ENCODE measurements at places on chromosomes 12 and 14.

- peak; percentile 16 for DNase-seq
These were observed 60.2 kb downstream of the PLXNC1 start for GRCh38 chr12:94208622-94208966.

GRCh38 chr12:91272461-91273063, 89.9 kb upstream of the DCN start:
- no peak for DNase-seq

- no peak for DNase-seq
These were observed 2.2 kb downstream of the NCKAP5L start for GRCh38 chr12:49825971-49826421.

GRCh38 chr12:47739979-47740378, 14.7 kb upstream of the ENDOU start:
- no peak for DNase-seq

GRCh38 chr14:31945074-31945613, 132.0 kb upstream of the ARHGAP5 start:
- no peak for DNase-seq

DNA sequence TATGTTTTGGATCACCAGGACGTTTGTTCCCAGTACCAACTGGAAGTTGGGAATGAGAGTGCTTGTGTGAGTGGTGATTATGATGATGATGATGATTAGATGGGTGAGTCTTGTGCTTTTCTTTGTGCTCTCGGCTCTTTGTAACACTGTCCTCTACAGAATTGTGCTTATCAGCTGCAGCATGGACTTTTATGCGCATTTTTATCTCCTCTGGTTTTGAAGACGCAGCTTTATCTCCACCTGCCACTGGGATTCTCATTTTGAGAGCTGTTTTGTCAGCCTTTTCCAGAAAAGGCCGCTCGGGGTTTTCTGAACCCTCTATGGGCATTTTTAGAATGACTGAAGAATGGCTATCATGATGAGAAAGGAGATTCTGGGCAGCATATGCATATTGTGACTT, 11.5 kb upstream of the KANSL2 start:
- DNase-seq: no peak

DNA sequence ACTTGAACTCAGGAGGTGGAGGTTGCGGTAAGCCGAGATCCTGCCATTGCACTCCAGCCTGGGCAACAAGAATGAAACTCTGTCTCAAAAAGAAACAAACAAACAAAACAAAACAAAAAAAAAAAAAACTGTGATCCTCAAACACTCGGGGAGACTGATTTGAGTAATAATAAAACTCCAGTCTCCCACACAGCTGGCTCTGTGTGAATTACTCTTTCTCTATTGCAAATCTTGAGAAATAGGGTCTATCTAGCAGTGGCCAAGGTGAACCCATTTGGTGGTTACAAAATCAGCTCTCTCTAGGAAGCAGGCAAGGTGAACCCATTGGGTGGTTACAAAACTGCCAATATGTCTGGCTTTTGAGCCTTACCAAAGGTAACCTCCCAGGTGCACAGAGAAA, 6.0 kb upstream of the ACOT6 start:
- DNase-seq: no peak

DNA sequence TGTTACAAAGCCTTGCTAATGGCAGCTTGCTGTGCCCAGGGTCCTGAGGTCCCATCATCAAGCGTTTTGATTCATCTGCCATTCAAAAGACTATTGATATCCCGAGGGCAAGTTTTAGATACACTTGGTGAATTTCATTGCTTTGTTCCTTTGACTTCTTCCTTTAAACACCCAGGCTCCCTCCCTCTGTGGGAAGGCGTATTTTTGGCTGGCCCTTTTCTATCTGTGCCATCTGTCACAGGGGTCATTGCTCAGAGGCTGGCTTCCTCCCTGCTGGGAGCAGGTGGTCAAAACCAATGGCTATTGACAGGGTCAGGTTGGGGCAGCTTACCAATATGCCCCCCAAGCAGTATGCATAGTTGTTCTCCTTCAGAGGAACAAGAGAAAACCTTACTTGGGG, 40.0 kb downstream of the SCN8A start:
- no peak for DNase-seq

GRCh38 chr12:111748151-111748672, 18.5 kb upstream of the ALDH2 start:
- no peak for DNase-seq

DNA sequence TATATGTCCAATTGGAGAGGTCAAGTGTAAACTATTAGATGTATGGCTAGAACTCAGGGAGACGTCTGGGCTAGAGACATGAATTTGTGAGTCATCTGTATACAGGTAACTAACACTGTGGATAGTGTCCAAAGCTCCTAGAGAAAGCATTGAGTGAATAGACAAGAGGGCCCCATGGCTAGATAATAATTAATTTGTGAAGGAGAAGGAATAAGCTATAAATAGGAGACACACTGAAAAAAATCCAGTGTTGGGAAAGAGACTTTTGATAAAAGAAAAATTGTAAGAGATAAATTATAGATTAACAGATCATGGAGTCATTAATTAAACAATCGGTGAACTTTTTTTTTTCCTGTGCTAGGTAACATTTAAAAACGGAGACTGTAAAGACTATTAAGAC, 326.6 kb upstream of the PRICKLE1 start:
- no peak for DNase-seq

DNA sequence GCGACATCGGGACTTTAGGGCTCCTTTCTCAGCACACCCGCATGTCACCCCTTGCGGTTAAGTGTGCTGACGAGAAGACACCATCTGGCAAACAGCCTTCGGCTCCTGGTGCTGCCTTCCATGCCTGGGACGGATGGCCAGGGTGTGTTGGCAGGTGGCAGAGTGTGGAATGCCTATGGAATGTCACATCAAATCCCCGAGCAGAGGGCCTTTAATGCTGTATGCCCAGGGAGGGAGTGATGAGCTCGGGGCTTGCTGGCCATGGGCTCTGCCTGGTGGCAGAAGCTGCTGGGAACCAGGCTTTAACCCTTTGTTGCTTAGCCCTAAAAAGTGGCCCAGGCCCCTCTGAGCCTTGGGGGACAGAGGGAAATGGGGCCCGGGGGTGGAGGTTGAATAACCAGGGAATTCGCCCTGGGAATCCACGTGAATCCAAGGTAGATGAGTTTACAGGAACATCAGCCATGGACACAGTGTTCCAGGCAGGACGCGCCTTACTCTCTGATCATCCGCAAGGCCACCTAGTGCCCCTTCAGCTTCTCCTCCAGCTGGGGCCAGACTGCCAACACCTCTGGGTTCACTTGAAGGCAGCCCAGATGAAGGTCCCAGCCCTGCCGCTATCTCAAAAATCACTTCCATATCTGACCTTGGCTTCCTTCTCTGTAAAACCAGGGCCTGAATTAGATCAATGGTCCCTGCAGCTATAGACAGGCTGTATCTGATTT, 17.4 kb downstream of the FAM181A start:
- DNase-seq: no peak

DNA sequence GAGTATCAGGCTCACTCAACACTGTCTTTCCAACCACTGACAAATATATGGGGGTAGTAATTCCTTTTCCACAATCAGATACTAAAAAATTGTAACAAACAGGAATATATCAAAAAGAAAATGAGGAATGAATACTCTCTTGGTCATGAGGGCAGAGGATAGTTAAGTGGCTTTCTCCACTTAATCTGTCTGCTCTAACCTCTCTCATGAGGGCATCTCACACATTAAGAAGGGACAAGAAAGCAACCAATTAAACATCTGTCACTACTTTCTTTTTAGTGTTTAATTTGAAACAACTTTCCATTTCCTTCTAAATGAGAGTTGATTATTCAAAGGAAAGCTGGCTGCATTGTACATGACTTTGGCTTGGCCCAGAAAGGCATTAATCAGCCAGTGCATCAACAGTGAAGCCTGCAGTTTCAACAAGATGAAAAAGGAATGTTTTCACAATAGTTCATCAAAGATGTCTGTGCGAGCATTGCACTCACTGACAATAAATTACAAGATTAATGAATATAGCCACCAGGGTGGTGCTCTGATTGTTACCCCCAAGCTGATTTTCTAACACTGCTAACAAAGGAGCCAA, 142.0 kb downstream of the SEC23A start:
- no peak for DNase-seq

- no peak for DNase-seq
These were observed 503.5 kb downstream of the LRFN5 start for GRCh38 chr14:42110167-42110566.

DNA sequence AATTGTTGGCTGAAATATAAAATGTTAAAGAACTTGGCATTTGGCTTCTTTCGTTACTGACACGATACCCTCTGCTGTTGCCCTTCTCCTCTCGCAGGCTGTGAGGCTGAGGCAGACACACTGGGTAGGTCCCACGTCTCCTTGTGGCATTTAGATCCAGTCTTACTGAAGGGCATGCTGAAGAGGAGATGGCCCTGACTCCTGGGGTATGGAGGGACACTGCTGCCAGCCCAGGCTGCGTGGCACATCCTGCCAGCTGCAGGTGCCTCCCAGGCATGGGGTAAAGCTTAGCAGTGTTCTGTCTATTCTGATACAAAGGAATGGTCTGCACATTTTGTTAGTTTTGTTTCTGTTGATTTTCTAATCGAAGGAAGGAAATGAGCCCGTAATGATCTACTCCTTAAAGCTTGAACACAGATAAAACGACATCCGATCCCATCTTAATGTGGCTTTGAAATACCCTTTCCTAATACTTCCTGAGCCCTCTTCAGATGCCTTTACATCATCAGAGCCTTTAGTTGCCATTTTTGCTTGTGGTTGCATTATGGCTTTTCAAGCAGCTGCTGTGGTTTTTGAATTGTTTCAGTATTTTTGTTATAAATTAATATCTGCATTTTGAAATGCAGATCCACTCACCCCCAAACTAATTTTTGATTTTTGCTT, 61.1 kb downstream of the WDR20 start:
- DNase-seq: no peak

- no peak for DNase-seq
These were observed 55.0 kb downstream of the RIMBP2 start for GRCh38 chr12:130661059-130661458.

- no peak for DNase-seq
These were observed 100.1 kb downstream of the SINHCAF start for GRCh38 chr12:31225656-31226535.

GRCh38 chr12:52090291-52090690, 10.8 kb downstream of the SMIM41 start:
- DNase-seq: no peak

- no peak for DNase-seq
These were observed 22.7 kb downstream of the POLE start for GRCh38 chr12:132664206-132665148.

- no peak for DNase-seq
These were observed 19.3 kb upstream of the NCOR2 start for GRCh38 chr12:124586756-124587155.

DNA sequence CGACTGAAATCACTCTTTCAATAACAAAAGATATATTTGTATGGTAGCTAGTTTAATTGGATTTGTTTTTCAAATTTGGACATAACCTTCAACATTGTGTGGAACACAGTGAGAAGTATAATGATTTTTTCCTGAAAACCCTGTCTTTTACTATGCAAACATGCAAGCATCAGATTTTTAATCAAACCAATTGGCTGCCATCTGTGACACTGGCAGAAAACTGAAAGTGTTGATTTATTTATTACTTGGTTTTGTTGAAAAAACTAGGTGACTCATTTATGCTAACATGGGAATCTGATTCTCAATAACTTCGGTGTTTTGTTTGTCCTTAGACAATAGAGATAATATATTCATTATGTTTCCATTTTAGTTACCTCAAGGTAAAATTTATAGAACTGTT, 82.0 kb downstream of the NTS start:
- DNase-seq: no peak

DNA sequence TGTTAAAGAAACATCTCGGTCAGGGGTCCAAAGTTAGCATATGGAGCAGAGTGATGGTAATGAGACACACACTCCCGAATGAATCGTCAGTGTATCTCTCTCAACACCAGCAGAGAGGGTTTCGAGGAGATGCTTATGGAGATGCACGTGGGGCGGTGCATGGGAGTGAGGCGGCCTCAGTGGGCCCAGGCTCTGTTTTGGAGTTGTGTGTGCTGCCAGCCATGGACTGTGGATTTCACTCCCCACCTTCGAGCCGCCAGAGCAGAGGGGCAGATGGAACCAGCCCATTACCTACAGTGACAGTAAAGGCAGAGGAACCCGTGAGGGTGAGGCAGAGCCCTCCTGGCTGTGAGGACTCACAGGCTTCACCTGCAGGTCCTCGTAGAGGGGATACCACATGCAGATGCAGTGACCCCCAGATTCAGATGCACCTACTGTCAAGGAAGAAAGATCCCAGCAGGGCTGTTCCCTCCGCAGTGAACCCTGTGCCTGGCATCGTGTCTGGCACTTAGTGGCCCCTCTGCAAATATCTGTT, 68.2 kb downstream of the WDR20 start:
- no peak for DNase-seq

DNA sequence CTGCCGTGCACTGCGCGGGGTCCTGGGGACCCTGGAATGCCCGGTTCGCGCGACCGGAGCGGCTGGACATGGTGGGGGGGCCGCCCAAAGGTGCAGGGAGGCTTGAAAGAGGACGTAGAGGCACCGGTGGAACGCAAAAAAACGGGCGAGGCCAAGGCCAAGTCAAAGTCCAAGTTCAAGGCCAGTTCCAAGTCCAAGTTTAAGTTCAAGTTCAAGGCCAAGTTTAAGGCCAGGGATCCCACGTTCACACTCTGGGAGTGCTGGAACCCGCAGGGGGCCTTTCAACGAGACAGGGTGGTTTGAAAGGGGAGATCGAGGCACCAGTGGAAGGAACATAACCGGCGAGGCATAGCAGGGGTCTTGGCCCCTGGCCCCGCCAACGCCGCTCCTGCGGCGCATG, 317.6 kb downstream of the ALG10 start:
- no peak for DNase-seq

DNA sequence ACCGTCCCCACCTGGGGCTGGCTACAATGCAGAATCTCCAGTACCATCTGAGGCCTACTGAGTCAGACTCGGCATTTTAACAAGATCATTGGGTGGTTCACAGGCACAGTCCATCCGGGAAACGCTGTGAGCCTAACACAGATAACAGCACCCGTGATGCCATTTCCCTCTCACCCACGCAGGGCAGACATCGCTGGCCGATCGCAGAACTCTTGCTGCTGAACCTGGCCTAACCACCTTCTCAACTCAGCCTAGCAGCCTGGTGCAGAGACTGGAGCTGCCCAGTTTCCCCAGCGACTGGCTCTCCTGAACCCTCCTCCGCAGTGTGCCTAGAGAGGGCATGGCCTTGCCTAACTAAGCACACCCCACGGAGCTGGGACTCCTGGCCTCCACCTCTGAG, 83.3 kb downstream of the NCOR2 start:
- no peak for DNase-seq

GRCh38 chr14:64388533-64389285, 556 bp downstream of the MTHFD1 start:
- DNase-seq: peak; percentile 21

GRCh38 chr12:53481939-53482586, 17.2 kb downstream of the MAP3K12 start:
- no peak for DNase-seq

- DNase-seq: no peak
These were observed 48.2 kb upstream of the MANSC4 start for GRCh38 chr12:27828196-27828595.

- DNase-seq: no peak
These were observed 140.8 kb upstream of the NEDD1 start for GRCh38 chr12:96766232-96766631.

GRCh38 chr14:53979747-53980642, 23.4 kb upstream of the BMP4 start:
- DNase-seq: no peak

Measured in activated CD4-positive, alpha-beta T cell treated with anti-CD3 and anti-CD28 coated beads, Interleukin-2, amount 50 U/mL, for 24 hours (primary cell).